ENCODE measurements at places on chromosomes 5 and 9.

DNA sequence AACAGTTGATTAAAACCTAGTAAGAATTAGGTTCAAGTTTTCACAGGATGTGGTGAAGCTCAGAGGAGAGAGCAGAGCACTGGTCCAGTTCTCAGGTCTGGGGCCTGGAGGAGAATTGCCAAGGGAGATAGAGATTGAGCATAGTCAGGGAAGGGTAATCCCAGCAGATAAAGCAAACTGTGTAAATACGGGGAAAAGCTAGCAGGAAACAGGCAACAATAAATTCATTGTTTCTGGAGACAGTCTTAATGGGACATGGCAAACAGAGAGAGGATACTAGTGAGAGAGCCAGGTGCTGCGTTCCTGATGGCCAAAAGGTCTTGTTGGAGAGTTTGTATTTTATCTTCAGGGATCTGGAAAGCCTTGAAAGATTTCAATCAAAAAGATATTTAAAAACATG lies 333.0 kb downstream of the PDE4D start:
- DNase-seq: no peak

GRCh38 chr5:78377056-78377717 lies 16.8 kb downstream of the SCAMP1 start:
- no peak for DNase-seq

GRCh38 chr5:176632745-176633144 lies 2.3 kb downstream of the EIF4E1B start:
- no peak for DNase-seq

DNA sequence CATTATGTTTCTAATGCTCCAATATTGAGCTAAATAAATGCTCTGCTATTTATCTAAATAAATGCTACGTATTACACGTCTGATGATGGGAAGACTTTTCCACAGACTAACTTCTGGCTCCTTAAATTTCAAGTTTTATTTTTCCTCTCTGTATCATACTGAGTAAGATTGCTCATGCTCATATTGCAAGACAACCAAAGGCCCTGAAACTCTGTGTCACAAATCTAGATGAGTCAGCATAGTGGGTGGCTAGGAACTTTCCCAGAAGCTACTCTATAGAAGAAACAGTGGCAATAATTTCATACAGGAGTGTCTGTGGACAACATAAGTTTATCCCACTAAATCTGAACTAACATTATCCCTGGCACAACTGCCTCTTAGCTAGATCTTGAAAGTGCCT lies 53.0 kb upstream of the RFX3 start:
- DNase-seq: no peak

DNA sequence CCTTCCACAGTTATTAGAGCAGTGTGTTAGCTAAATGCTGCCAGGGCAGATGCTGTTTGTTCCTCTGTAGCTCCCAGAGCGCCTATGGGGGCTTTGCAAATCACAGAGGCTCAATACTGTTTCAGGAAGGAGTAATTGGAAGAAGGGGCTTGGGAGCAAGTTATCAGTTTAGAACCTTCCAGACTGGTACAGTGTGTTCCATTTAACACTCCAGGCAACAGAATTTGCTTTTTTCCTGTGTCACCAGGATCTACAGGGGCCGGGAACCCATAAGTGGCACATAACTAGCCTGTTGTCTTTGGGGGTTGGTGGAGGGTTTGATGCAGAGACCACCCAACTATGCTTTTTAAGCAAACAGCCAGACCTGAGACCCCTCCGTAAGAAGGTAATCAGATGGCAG lies 307.3 kb upstream of the KCNN2 start:
- no peak for DNase-seq

DNA sequence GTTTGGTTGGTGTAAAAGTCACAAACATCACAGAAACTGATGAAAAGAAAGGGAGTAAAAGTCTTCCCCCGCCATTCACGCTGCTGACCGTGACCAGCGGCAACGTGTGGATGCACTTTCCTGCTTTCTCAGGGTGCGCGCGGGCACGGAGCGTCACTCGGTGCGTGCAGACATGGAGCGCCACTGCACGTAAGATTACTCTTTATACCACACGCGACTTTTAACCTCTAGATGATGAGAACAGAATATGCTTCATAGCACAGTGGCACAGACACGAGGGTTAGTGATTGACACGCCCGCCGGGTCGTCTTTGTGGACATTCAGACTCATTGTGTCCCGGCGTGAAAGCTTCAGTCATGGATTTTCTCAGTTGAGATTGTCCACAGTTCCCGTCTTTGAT lies 15.7 kb downstream of the CEP72 start:
- DNase-seq: no peak

GRCh38 chr9:38338342-38339018 lies 54.0 kb upstream of the ALDH1B1 start:
- DNase-seq: no peak

- DNase-seq: no peak
Observed at GRCh38 chr5:76483433-76483832, 80.3 kb downstream of the IQGAP2 start.

DNA sequence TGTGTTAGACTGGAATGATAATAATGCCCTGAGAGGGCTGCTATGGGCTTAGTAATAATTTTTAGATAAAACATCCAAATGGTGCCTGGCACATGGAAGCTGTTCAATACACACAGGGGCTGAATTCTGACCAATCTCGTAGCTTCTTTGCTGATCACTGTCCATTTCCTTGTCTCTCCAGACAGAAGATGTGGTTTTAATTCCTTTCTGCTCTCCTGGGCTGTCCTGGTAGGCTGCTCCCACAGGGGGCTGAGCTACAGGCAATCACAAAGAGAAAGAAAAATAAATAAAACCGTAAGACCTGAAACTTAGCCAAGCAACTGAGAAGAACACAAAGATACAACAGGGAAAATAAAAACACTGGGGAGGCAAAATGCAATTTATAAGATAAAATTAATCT lies 136.5 kb downstream of the CDK5RAP2 start:
- no peak for DNase-seq

- no peak for DNase-seq
Observed at GRCh38 chr5:14208071-14209021, 65.2 kb downstream of the TRIO start.

- DNase-seq: no peak
Observed at GRCh38 chr5:65329266-65329665, 152.5 kb downstream of the ADAMTS6 start.

- DNase-seq: peak; percentile 42
Observed at GRCh38 chr9:136694163-136694871, 7.1 kb upstream of the AGPAT2 start.

DNA sequence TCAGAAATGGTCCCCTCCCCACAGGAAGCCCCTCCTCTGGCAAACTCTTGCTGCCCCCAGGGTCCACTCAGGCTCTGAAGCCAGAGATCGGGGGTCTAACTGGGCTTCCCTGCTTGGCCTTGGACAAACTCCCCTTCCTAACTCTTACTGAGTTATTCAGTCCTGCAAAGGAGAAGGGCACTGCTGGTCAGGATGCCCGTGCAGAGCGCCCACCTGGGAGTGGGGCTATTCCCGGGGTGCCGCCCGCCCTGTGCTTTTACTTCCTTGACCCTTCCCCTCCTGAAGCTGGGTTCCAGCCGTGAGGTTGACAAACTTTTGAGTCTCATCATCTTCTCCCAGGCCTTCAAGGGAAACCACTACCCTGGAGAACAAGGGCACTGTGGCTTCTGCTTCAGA lies 4.9 kb downstream of the TBC1D9B start:
- no peak for DNase-seq

- DNase-seq: no peak
Observed at GRCh38 chr5:107342371-107342770, 328.4 kb downstream of the EFNA5 start.

DNA sequence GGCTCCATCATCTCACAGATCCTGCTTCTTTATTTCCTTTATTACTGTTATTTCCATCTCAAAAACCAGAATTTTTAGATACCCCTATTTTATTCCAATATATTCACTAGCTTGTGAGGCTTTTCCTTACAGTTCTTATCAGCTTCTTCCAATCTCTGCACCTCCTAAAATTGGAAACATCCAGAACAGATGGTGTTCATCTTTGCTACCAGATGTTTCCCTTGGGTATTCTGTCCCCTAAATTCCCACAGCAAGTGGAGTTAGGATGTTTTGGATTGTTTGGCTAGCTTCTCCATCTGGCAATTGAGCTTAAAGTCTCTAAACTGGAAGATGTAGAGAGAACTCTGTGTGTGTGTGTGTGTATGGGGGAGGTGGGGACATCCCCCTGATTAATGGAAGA lies 580.4 kb downstream of the DTWD2 start:
- no peak for DNase-seq

All from prostate gland (tissue), 2 donors.